ENCODE measurements at places on chromosomes 1 and 21.

- no peak for DNase-seq
Measured at GRCh38 chr1:201191653-201192260, 1.1 kb downstream of the IGFN1 start.

DNA sequence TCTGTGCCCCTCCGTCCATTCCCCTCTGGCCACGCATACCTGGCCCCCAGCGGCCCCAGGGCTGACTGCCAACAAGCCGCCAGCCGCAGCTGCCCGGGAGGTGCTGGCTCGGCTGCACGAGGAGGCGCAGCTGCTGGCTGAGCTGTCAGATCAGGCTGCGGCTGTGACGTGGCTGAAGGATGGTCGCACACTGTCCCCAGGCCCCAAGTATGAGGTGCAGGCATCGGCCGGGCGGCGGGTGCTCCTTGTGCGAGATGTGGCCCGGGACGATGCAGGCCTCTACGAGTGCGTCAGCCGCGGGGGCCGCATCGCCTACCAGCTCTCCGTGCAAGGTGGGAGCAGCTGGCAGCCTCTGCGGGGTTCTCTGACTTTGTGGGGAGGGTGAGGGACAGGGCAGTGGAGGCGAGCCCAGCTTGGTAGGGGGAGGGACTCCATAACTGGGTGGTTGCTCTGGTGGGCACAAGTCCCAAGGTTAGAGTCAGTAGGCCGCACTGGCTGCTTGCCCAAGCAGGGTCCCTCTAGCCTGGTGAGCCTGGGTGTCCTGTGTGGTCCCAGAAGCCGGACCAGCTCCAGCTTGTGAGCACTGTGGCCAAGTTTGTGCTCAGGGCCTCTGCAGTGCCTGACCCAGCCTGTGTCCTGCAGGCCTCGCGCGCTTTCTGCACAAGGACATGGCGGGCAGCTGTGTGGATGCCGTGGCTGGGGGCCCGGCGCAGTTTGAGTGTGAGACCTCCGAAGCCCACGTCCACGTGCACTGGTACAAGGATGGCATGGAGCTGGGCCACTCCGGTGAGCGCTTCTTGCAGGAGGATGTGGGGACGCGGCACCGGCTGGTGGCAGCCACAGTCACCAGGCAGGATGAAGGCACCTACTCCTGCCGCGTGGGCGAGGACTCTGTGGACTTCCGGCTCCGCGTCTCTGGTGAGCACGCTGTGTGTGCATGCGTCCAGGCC lies 8.8 kb downstream of the OBSCN start:
- DNase-seq, result no peak

- no peak for DNase-seq
Measured at GRCh38 chr1:91763252-91763651, 122.7 kb downstream of the TGFBR3 start.

GRCh38 chr1:212364985-212365384 lies 49.7 kb downstream of the PACC1 start:
- DNase-seq, result no peak

DNA sequence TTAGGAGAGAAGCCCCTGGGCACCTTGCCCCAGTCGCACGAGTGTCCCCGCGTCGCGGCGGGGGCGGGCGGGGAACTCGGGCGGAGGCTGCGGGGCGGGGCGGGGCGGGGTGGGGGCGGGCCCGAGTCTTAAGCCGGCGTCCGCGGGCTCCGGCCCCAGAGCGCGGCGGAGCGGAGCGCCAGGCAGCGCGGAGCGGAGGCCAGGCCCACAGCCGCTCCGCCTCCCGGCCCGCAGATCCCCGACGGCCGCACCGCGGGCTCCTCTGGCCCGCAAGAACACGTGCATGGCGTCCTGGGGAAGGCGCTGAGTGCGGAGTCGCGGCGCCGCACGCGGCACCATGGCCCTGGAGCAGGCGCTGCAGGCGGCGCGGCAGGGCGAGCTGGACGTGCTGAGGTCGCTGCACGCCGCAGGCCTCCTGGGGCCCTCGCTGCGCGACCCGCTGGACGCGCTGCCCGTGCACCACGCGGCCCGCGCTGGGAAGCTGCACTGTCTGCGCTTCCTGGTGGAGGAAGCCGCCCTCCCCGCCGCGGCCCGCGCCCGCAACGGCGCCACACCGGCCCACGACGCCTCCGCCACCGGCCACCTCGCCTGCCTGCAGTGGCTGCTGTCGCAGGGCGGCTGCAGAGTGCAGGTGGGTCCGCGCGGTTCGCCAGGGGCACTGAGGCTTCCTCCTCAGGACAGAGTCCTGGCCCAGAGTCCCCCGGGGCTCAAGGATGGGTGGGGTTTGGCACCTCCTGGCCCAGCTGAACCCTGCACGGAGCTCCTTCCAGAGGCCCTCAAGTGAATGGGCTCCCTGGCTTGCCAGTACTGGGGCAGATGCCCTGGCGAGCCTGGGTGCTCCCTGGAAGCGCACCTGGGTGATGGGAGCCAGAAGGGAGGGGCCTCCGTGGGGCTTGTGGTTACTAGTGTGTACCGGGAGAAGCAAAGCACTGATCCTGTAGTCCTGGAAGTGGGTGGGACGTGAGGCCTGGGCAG lies at the start of gene ESPN:
TSS of gene ESPN (plus strand) at position 158 of the 975 bp plus-strand sequence. CDS start at position 338, 180 bp downstream.
- no peak for DNase-seq

- no peak for DNase-seq
Measured at GRCh38 chr21:17524635-17525034, 11.8 kb downstream of the CXADR start.

GRCh38 chr21:37231249-37231645 lies 35.9 kb downstream of the VPS26C start:
- DNase-seq, result no peak

DNA sequence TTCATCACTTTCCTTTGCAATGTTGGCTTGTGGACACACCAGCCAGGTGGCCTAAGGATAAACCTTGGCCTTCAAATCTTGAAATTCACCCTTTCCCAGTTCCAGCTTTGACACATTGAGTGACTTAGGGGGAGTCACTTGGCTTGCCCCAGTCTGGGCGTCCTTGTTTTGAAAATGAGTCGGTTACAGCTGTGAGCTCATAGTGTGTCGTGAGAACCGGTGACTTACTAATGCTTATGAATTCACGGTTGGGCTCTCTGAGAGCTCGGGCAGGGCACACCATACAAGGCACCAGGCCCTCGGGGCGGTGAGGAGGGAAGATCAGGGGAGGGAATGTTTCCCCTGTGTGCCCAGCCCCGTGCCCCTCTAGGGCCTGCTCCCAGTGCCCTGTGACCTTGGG lies 126.9 kb upstream of the TMPRSS2 start:
- no peak for DNase-seq

- no peak for DNase-seq
Measured at GRCh38 chr1:51285055-51285454, 45.3 kb downstream of the TTC39A start.

GRCh38 chr1:87595384-87595781 lies 266.7 kb downstream of the LMO4 start:
- DNase-seq, result no peak

DNA sequence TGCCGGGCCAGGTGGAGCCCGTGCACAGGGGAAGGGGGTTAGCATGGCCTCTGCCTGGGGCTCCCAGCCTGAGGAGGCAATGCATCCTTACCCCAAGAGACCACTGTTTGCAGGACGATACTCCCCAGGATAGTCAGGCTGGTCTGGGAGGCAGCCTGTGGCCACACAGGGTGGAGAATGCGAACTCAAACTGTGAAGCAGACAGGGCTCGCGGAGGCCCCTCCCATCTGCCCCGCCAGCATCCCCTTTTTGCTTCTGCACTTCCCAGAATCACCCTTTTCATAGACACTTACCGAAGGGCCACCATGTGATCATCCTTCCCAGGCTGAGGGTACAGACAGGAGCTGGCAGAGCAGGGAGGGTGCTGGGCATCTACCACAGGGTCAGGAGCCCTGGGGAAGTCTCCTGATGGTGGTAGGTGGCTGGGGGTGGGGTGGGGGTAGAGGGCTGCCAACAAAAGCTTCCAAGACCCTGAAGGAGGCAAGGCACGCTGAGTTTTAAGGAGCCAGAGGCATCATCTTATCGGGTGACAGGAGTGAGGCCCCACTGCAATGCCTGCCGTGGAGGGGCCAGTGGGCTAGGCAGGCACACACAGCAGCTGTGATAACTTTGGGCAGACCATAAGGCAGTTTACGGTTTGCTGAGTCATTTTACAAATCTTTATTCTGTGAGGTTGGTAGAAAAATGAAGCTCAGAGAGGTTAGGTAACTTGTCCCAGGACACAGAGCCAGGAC lies 31.3 kb upstream of the BTG2 start:
- DNase-seq, result no peak

- DNase-seq, result no peak
Measured at GRCh38 chr1:38173157-38173831, 126.7 kb upstream of the POU3F1 start.

GRCh38 chr1:26910343-26911160 lies 3.2 kb downstream of the NR0B2 start:
- DNase-seq, result no peak

- DNase-seq, result no peak
Measured at GRCh38 chr1:59879574-59879973, 47.0 kb downstream of the CYP2J2 start.

DNA sequence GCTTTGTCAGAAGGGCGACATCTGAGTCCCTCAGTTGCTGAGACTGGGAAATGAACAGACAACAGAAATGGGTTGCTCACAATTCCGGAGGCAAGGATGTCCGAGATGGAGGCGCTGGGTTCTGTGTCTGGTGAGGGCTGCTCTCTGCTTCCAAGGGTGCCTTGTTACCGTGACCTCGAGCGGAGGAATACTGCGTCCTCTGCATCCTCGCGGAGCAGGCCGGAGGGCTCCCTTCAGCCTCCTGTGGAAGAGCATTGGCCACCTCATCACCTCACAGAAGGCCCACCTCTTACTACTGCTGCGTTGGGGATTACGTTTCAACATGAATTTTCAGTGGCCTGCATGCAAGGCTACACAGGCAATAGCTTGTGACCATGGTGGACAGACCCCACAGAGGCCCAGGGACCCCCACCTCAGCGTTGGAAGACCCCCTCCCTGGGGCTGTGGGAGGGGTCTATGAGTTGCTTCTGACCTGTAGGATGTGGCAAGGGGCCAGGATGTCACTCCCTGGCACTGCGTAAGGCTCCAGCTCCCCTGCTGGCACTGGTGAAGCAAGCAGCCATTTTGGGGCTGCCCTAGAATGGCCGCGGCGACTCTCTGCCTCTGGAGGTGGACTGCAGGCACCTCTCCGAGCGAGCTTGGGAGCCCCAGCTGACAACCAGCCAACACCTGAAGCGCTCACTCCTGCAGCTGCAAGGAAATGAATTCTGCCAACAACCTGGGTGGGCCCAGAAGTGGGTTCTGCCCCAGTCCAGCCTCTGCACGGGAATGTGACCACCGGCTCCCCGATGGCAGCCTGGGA lies 36.3 kb upstream of the COL6A1 start:
- DNase-seq, result no peak

Data from NCI-H1436 treated with DMSO at 0.1 percent for 48 hours (cell line).